T-cell (primary cell): ENCODE measurements at places on chromosomes 11 and 22.

GRCh38 chr11:65362320-65362931, 7.9 kb downstream of the TIGD3 start:
- DNase-seq, result no peak

DNA sequence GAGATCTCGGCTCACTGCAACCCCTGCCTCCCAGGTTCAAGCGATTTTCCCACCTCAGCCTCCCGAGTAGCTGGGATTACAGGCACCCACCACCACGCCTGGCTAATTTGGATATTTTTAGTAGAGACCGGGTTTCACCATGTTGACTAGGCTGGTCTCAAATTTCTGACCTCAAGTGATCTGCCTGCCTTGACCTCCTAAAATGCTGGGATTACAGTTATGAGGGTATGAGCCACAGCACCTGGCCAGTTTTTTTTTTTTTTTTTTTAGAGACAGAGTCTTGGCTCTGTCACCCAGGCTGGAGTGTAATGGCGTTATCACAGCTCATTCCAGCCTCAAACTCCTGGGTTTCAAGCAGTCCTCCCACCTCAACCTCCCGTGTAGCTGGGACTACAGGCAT, 54.9 kb upstream of the PRR5 start:
- no peak for DNase-seq

GRCh38 chr11:26019386-26019785, 312.5 kb upstream of the ANO3 start:
- DNase-seq, result no peak

DNA sequence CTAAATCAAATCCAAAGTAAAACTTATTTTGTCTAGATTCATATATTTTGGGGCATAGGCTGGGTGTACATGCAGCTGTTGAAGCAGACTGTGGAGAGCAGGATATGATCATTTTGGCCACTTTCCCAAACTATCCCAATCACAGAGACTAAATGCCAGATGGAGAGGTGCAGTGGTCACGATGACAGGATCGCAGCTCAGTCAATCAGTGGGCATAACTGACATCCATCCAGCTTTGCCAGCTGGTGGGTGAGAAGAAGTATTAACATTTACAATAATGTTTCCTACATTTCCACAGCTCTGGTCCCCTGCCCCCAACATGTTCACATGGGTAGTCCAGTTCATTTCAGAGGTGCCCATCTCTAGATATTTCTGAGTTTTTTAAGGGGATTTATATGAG, 255.5 kb upstream of the SESN3 start:
- DNase-seq, result no peak

GRCh38 chr11:117717485-117718314, 79.3 kb downstream of the DSCAML1 start:
- no peak for DNase-seq

- DNase-seq, result no peak
Observed at GRCh38 chr22:37172266-37173245, 15.5 kb downstream of the C1QTNF6 start.
